ENCODE measurements at places on chromosomes 11 and 22. TPM values are rescaled to one million over a fixed set of nuclear protein-coding genes. Genes with fewer than 3 reads are reported as not detected.

DNA sequence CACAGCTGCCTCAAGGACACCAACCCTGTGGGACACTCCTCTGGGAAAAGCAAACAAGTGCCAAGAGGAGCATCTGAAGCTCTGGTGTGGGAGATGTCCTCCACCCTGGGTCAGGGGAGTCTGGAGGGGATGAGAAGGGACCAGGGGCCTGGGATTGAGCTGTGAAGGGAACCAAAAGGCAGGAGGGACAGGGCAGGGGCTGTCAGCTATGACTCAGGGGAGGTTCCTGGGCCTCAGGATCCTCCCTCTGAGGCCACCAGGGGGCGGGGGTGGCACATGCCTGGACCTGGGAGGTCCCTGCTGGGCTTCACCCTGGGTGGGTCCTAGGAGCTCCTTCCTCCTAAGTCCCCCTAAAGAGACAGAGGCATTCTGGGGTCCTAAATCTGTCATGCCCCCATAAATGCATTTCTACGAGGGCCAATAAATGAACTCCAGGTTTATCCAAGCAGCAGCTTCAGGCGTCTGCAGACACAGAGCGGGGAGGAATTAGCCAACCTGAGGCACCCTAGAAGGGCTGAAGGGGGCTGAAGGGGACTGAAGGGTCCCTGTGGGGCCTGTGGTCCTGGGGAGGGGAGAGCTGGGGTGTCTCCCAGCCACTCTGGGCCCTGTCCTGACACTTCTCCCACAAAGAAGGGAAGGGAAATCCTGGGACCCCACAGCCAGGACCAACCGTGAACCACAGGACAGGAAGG lies 31.9 kb upstream of the IGLL5 start:
- DNase-seq: peak; percentile 52

The TREH gene
- total RNA-seq: 10.2 TPM

The OR52E4 gene
- not detected for total RNA-seq

The FGF4 gene
- total RNA-seq: not detected

- DNase-seq: no peak
These were observed 230.3 kb downstream of the CSNK2A3 start for GRCh38 chr11:11122749-11123148.

The CARS1 gene
- 35.5 TPM for total RNA-seq

DNA sequence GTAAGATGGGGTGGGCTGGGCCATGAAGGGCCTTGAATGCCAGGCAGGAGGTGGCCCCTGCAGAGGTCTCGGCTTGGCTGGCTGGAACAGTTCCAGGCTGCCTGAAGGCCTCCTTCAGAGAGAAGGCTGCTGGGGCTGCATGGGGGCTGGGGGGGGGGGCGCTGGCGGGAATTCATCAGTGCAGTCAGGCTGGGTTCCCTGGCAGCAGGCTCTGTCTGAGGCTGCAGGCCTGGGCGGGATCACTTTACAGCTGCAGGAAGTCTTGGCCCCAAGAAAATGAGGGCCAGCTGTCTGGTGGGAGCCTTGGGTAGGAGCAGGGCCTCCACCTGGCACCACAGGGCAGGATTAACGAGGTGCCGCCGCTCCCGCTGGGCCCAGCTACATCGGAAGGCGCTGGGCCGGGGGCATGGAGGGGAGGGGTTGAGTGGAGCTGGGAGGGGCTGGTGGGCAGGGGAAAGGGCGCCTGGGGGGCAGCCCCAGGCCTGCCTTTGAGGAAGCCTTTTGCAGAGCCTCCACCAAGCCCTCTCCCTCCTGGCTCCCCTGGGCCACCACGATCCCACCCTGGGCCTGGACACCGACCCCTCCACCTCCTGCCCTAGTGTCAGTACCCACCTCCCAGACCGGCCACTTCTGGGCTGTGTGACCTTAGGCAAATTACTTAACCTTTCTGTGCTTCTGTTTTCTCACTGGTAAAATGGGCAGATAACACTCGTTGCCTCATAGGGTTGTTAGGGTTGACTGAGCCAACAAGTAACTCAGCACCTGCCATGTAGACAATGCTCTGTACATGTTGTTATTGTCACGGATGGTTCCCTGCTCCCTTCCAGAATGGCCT lies 31.0 kb upstream of the HMOX1 start:
- DNase-seq: peak; percentile 69

DNA sequence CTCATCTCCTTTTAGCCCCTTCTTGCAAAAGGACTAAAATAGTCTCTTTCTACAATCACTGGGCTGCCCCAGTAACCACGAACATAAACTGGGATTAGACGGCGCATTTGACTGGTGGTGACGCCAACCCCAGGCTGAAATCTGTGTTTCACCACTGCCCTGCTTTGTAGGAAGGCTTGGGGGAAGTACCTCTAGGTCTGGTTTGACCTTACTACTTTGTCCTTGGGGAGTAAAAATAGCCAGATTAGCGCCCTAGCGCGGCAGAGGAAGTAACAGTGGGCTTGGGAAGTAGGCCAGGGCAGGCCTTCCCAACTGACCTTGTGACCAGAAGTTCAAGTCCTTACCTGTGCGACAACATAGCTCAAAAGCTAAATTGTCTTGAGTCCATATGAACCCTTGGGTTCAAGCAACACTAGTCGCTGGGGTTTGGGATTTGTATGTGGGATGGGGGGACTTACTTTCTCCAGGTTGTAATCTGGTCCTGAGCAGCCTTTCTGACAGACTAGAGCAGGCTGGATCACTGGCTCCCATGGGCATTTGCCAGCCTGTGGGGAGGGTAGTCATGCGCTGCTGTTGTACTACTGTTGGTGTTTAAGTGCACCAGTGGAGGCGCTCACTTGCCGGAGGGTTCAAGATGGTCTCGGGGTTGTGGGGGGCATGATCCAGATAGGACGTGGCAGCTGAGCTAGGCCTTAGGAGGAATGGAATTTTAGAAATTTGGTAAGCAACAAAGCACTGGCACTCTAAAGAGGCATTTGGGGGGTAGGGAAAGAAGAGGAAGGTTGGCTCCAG lies 953 bp upstream of the PACS1 start:
- peak; percentile 52 for DNase-seq

DNA sequence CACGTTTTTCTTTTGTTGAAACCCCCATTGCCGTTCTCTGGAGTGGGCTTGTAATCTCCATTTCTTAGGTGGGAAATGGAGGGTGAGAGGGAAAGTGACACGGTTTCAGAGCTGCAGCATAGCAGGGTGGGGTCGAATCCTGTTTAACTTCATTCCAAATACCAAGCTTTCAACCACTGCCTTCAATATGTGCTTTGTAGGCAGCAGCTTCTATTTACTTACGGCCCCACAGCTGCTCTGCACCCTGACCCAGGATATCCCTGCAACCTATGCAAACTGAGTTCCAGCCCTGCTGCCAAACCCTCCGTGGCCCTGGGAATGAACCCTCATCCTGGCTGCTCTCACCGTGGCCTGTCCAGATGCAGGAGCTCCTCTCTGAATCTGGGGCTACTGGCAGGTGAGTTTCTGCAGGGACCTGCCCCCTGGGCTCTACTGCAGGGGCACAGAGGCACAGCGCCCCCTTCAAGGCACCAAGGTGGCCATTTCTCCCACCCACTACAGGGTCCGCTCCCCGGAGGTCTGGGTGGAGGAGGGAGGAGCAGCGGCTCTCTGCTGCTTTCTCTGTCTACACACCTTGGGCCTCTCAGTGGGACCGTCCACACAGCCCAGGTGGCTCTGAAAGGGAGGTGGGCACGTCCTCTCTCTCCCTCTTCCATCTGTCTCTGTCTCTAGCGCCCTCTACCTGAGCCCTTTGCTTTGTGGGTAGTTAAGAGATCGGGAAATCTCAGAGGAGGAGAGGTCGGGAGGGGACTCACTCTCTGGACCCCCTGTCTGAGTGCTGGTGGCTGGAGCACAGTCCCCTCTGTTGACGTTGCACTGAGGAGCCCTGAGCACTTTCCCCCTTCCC lies 279.1 kb downstream of the BRD1 start:
- peak; percentile 42 for DNase-seq

DNA sequence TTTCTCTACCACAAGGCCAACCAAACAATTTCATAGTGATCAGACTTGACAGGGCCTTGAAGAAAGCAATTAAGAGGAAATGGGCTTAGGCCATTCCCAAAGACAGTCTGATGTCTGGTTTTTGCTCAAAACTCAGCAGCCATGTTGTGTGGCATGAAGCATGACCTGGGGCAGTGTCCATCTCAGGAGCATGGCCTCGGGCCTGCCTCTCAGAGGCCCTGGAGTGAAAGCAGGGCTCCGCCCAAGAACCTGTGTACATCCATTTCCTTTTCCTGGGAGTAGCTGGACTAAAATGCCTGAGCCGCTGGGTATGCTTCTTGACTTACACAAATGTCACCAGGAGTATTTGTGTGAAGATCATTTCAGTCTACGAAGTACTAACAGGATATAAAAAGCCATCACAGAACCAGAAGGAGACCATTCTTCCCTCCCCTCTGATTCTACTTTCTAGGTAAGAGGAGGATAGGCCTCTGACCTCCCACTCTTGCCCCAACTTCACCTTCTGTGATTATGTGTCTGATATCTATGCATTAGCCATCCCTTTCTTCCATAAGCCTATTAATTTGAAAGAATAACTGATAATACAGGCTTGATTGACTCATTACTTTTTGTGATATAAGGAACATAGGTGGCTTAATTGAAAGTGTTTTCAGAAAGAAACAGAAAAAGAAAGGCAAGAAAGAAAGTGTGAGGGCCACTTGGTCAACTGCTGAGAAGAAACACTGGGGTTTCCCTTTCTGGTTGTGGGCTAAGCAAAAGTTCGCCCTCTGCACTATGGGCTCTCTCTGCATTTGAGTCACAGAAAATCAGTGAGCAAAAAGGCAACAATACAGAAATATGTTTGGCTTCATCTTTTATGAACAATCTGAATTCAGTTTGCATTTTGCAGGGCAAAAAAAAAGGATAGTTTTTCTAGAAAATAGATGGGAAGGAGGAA lies 188.6 kb upstream of the MTMR2 start:
- no peak for DNase-seq

GRCh38 chr11:45616802-45617549 lies 48.4 kb downstream of the CHST1 start:
- no peak for DNase-seq

DNA sequence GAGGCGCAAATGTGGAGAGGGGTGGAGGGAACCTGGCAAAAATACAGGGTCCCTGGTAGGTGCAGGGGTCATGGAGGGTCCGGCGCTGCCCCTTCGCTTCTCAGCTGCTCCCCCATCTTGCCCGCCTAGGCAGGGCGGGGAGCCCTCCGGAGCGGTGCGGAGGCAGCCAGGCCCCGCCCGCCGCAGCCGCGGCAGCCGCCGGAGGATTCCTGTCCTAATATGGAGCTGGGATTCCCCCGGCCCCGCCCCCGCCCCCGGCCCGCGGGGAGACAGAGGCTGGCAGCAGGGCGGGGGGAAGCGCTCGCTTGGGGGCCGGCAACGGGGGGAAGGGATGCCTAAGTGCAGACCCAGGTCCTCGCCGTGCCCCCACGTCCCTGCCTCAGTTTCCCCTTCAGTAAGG lies 1.0 kb upstream of the NPAS4 start:
- DNase-seq: no peak

- peak; percentile 45 for DNase-seq
These were observed 3.9 kb downstream of the TMEM134 start for GRCh38 chr11:67465189-67465510.

DNA sequence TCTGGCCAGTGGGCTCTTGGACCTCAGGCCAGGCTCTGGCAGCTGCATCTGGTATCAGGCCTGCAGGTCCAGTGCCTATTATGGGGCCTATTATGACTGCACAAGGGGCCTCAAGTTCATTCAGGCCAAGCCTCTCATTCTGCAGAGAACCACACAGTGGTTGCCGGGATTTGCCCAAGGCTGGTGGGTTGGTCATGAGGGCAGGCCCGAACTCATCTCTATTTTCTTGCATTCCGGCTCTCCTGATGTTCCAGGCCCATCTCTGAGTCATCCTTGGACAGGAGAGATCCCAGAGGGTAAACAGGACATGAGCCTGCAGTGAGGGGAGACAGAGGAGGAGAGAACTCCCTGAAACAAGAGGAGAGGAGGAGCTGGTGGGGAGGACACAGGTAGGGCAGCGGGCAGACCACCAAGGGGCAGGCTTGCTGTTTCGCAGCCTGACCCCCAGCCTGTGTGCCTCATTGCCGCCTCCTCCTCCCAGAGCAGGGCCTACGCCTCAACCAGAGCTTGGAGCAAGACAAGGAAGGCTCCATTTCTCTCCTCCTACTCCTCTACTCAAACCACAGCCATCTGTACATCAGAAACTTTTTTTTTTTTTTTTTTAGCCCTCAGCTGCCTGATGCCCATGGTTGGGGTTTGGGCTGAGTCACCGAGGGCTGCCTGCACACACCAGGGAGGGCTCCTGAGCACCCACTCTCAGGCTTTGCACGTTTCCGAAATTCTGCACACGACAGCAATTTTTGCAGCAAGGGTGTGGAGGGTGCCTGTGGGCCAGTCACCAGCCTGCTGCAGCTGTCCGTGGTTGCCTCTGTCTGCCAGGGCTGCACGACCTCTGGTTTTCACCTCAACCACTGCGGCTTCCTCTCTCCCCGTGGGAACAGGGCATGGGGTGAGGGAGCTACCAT lies 12.7 kb upstream of the TREH start:
- DNase-seq: no peak

- no peak for DNase-seq
These were observed 41.5 kb downstream of the DDX6 start for GRCh38 chr11:118749429-118749828.

The ENTHD1 gene
- total RNA-seq: not detected

DNA sequence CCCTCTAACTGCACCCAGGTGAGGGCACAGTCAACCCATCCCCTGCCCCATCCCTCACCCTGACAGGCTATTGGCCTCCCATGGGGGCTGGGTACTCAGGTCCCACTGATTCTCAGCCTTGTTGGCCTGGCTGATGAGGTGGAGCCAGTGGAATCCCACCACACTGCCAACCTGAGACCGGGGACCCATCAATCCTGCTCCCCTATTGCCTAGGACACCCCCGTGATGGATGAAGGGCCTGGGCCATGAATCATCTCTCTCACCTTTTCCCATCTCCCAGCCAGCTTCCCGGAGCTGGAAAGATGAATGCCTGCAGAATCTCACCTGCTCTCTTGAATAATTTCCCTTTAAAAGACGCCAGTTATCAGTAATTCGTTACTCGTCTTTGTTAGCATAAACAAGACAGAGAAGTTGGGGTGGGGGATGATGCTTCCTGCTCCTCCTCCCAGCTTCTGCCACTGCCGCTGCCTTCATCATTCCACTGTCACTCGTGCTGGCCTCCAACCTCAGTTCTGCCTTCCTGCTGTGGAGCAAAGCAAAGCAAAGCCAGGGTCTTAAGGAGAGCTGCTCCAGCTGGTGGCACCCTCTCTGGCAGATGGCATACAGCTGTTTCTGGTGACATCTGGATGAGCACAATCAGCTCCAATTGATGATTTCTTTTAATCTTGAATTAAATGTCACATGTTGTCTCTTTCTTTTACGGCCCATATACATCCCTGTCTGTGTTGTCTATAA lies 204.0 kb upstream of the NECTIN1 start:
- DNase-seq: no peak

- no peak for DNase-seq
These were observed 230.0 kb upstream of the MTNR1B start for GRCh38 chr11:92739491-92739890.

- no peak for DNase-seq
These were observed 114.7 kb downstream of the BRD1 start for GRCh38 chr22:49713003-49713402.

GRCh38 chr11:12523180-12523924 lies 146.0 kb downstream of the PARVA start:
- no peak for DNase-seq

The FJX1 gene
- 13.5 TPM for total RNA-seq

Data from hepatocyte (in vitro differentiated cells).